ENCODE measurements at places on chromosomes 16 and 17.

- peak; percentile 88 for DNase-seq
These were observed 76.6 kb downstream of the CLEC16A start for GRCh38 chr16:11020792-11021551.

DNA sequence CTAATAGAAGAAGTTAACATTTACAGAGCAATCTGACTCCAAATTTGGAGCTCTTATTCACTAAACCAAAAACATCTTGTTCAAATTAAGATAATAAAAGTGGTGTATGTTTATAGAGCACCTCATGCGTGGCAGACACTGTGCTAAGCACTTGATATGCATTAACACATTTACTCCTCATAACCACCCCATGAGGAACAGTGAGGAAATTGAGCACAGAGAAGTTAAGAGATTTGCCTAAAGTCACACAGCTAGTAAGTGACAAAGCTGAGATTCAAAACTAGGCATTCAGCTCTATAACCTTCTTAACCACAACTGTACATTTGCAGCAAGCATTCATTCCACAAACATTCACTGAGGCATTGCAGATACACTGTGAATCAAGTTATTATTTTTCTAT lies 94.0 kb downstream of the VAT1L start:
- no peak for DNase-seq

DNA sequence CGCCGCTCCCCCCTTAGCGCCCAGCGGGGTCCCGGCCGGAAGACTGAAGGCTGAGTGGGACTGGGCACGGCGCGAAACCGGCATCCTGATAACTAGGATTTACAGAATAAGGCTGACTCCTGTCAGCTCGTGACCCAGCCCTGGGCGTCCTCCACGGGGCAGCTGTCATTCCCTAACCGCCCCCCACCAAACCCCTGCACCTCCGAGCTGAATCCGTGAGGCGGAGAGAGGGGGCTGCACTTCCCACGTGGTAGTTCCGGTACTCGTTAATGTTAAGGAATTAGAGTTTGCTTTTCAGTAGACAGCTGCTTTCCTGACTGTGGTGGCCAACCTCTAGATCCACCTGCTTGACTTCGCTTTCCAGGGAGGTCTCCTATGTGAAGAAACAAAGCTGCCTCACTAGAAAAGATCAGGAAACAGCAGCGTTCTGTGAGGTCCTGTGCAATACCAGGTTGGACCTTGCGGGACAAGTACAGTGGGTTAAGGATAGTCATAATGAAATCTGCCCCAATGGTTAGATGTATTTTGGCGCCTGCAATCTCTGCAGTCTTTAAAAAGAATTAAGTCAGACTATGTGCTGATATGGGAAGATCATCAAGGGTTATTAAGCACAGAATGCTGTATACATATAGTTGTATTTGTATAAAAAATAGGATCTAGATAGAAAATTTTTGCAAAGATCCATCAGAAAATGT lies 1.1 kb upstream of the WBP2 start:
- DNase-seq: peak; percentile 54

- no peak for DNase-seq
These were observed 6.1 kb downstream of the KRT35 start for GRCh38 chr17:41474863-41475262.

DNA sequence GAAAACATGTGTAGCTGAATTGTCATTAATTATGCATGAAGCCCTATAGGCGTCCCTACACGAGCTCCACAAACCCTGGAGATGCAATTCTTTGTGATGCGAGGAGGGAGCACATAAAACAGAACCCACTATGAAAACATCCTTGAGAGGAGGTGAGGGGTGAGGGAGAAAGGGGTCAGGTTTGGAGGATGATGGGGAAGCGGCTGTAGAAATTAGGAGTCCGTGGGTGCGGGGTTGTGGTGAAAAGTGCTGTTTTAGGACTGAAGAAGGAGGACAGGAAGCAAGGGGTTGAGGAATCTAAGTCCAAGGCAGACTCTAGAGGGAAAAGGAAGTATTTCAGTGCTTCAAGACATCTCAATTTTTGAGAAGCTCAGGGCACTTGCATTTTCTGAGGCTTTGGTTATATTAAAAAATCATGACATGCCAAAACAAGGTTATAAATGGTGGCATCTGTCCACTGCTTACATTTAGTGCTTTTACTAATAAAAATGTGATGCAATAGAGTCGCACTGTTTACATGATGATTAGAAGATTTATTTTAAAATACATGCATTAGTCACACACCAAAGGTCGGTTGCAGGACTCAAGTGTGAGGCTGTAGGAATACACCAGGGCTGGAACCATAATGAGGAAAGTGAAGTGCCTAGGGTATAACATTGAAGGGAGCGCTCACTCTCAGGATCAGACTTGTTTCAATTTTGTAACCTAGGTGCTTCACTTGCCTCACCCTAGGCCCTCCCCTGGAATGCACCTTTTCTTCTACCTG lies 379.5 kb downstream of the HS3ST4 start:
- DNase-seq: peak; percentile 76

- DNase-seq: no peak
These were observed 100.0 kb downstream of the METRNL start for GRCh38 chr17:83179374-83179773.

DNA sequence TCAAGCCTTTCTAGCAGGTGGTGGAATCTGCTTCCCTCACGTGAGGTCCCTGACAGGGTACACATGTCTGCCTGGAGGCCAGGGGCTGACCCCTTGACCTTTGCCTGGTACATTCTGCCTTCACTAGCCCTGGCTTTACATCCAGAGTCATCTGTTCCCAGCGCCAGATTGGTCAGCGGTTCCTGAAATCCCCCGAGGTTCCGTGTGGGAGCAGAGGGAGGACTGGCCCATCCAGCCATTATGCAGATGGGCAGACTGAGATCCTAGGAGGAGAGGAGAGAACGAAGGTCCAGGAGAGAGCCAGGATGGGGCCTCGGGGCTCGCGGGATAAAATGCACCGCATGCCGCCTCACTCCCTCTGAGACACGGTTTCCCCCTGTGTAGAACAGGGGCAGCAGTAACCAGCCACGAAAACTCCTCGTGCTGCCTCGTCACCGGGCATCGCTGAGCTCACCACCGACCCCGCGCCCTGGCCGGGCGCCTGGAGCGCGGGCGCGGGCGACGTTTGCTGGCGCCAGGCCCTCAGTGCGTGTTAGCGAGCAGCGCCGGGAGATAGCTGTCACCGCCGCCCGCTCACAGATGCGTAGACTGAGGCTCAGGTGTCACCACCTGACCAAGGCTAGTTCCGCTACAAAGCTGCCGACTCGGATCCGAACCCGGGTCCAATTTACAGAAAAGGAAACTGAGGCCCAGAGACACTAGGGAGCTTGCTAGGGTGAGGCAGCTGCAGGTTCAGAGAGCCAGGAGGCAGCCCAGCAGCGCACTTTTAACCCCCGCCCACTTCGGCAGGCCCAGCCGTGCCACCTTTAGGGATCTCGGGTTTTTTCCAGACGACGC lies 811 bp upstream of the MAP2K3 start:
- DNase-seq: peak; percentile 24

GRCh38 chr17:49882434-49882833 lies 34.6 kb upstream of the TAC4 start:
- DNase-seq: no peak

DNA sequence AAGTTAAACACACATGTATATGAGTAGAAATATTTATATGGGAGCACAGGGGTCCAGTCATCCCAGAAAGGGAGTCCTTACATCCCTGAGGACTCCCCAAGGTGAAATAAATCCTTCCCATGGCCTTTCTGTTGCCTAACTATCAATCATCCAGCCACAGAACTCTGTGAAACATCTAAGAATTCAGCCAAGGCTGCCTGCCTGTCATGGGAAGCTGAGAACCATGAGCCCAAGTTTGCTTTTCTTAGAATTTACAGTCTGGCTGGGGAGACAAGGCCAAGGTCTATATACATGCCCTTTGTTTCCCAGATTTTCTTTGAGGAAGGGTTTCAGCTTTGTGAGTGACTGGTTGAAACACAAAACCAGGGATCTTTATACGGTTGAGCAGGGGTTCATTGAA lies 15.8 kb downstream of the MYL4 start:
- no peak for DNase-seq

- DNase-seq: no peak
These were observed 48.9 kb downstream of the IRX6 start for GRCh38 chr16:55372792-55373488.

DNA sequence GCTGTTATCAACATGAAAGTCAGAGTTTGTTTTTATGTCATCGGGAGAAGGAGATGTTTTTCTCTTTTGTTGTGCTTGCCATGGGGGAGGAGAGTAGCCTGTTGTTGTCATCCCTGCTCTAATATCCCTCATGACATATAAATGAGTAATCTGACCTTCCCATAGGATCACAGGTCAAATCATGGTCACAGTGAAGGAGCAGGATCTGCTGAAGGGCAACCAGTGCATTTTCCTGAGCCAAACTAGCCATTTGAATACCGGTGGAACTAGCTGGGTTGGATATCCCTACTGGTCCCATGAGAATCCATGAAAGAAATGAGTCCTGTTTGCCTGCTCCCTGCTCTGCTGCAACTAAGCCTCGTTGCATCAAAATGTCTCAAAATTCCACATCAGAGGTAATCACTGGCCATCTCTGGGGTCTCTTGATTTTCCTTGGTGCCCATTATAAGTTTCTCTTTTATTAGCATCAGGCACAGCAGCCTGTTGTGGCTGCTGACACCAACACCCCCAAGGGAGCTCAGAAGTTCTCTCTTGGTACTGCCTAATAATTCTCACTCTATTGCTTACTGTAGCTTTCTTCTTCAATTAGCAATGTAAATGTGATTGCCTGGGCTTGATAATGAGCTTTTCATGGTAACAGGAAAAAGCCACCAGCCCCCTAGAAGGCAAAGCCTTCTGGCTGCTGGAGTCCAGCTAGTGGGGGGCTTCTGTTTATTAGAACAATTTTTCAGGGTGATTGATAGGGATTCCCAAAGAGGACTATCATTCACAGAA lies 211.4 kb upstream of the ERCC4 start:
- no peak for DNase-seq

DNA sequence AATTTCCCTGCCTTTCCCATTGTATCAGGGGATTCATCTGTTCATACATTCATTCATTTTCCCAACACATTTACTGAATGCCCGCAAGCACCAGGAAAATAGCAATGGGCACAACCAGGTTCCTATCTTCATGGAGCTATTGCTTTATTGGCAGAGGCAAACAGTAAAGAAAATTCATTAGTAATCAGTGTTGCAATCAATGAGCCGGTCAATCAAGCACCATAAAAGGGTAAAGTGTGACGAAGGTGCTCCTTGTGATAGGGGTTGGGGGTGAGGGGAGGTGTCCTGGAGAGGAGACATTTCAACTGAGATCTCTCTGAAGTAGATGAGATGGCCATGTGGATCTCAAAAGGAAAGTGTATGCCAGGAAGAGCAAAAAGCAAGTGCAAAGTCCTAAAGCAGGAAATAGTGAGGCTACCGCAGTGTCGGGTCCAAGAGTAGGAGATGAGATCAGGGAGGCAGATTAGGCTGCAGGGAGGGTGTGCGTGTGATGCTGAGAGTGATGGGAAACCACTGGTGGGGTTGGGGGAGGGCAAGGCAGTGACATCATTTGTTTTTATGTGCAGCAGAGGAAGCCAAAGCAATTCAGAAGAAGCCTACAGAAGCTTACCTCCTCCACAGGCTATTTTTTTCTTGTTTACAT lies 28.4 kb downstream of the CDH13 start:
- DNase-seq: peak; percentile 28

- peak; percentile 48 for DNase-seq
These were observed 3.9 kb downstream of the MIF4GD start for GRCh38 chr17:75267153-75267410.

GRCh38 chr16:80107900-80108299 lies 432.9 kb upstream of the DYNLRB2 start:
- no peak for DNase-seq

DNA sequence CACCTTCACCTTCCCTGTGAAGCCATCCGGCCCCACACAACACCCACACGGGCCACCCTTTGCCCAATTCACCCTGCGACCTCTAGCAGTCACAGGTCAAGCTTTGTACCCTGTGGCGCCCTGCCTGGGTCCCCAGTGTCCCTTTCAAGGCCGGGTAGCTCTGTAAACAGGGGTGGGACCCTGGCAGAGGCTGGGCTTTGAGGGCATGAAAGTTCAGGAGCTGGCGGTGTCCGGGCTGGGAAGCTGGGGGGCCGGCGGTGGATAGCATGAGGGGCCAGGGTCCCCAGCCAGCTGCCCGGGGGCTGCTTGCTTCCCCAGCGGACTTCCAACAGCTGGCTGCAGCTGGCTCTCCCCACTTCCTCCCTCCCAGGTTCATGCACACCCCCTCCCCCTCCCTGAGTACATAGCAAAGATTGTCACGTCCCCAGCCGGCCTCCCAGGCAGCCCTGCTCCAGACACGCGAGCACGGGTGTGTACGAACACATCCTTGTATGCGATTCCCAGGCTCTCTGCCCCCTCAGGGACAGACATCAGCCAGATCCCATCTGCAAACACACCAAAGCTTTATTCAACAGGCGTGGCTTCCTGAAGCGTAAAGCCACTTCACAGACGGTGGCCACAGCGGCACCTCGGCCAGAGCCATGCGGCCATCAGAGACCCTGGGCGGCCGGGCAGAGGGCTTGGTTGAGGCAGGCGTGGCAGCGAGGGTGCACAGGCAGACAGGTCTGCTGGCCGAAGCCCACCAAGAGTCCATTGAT lies 8.2 kb downstream of the NTHL1 start:
- peak; percentile 94 for DNase-seq

DNA sequence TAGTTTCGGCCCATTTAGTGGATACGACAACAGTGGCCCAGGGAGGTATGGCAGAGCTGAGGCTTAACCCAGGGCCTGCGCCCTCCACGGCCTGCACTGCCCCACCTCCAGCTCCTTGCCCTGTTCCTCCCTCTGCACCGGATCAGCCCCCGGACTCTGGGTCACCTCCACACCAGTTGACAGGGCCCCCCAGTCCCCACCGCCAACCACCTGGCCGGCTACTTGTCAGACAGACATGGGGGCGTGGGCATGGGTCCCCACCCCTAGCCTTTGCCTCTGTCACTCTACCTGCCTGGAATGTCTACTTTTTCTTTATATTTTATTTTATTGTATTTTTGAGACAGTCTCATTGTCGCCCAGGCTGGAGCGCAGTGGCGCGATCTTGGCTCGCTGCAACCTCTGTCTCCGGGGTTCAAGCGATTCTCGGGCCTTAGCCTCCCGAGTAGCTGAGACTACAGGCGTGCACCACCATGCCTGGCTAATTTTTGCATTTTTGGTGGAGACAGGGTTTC lies 3.0 kb upstream of the ACTG1 start:
- DNase-seq: no peak

- DNase-seq: peak; percentile 66
These were observed 1.4 kb downstream of the YPEL2 start for GRCh38 chr17:59332749-59333377.

DNA sequence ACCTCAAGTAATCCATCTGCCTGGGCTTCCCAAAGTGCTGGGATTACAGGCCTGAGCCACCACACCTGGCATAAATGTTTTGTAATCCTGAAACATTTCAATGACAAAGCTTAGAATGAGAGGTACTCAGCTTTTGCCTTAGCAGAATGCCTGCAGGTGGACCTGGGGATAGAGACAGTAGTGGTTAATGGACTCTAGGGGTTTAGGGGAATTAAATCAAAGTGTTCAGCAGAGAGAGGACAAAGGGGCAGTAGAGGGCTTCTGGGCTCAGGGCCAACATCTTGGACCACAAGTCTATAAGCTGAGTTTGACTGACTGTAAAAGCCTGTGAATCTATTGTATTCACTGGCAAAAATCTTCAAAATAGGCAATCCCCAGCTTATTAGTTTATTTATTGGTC lies 36.0 kb upstream of the MED13 start:
- DNase-seq: no peak
